ENCODE measurements at places on chromosomes 3 and 15. TPM values are rescaled to one million over a fixed set of nuclear protein-coding genes. Genes with fewer than 3 reads are reported as not detected.

DNA sequence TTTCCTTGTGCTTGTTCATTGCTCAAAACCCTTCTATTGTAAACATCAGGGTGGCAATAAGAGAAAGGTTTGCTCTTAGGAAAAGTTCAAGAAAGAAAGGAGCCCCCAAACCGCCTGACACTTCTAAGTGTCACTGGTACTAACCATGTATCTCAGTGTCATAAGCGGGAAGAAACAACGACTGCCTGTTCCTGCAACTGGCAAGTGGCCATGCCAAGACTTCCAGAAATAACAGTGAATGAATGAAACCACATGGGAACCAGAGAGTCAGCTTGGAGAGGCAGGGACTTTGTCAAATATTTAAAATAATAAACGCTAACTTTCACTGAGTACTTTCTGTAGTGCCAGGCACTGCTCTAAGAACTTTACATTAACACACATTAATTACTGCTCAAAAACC is 1.1 kb downstream of the PLSCR2 start:
- no peak for DNase-seq

DNA sequence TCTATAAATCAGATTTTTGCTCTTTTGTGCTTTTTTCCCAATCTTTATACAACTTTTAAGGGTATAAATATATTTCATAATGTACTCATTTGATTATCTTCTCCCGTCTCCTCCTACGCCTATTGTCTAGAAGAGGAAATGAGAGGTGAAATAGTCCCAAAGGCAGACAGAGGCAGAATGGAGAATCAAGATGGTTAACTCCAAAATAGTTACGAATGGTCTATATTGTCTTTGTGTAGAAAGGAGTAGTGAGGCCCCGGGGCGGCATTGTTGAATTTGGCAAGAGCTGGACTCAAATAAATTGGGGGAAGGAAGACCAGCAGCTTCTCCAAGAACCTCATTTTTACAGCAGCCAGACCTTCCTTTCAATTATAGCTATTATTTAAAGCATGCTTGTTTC is 23.9 kb downstream of the ITPR1 start:
- no peak for DNase-seq

The POLG gene
- 61.2 TPM for total RNA-seq

DNA sequence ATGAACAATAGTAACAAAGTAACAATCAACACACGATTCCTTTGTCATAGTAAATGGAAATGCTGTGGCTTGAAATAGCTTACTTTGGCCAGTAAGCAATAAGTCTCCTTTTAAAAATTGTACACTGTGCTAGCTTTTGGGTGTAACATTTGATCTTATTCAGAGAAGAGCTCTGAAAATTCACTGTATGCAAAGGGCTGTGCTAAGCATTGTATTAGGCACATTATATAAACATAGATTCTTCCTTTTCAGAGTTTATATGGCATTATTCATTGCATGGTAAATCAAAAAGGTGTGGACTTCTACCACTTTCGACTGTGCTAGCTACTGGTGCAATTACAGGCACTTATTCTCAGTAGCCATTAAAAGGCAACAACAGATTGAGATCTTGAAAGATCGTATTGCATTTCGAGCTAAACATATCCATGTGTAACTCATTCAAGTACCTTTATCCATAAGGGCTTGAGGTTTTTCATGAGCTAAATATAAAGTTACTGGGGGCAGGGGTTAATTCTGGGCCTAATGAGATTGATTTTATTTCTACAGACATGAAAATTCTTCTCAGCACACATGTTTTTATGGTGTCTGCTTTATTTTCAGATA is 246.8 kb downstream of the NR1D2 start:
- no peak for DNase-seq

- no peak for DNase-seq
Observed at GRCh38 chr3:172577987-172578570, 54.8 kb upstream of the TNFSF10 start.

The MNS1 gene
- 2.2 TPM for total RNA-seq

DNA sequence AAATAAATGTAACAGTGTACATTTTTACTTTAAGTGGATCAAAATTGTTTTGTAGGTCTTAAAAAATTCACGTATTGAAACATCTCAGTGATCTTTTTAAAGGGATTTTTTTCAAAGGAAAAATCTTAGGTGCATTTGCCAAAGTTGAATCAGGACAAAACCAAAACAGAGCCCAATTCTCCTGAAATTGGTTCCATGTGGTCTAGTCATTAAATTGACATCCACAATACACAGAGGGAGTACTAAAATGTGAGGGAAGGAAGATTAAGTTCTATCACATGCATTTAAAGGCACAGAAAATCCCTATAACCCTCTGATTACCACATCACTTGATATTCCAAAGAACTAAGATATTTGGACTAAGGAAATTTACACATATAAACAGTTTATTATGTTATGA is 39.3 kb upstream of the HDC start:
- DNase-seq: no peak

The GCNT3 gene
- total RNA-seq: 0.72 TPM

DNA sequence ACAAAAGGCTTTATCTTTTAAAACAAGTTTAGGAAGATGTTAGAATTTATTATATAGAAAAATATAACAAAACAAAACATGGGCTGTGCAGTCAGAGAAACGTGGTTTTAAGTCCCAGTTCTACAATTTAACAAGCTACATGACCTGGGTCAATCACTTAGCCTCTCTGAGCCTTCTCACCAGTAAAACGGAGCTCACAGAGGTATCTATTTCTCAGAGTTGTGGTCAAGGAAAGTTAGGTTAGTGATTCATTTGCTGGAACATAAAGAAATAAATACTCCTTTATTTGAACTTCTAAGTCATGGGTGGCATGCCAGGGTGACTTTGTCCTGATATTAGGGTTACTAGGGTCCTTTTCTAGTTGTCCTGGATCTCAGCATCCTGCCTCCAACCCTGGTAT is 10.8 kb upstream of the CCDC174 start:
- DNase-seq: no peak

The APBA2 gene
- 8.8 TPM for total RNA-seq

DNA sequence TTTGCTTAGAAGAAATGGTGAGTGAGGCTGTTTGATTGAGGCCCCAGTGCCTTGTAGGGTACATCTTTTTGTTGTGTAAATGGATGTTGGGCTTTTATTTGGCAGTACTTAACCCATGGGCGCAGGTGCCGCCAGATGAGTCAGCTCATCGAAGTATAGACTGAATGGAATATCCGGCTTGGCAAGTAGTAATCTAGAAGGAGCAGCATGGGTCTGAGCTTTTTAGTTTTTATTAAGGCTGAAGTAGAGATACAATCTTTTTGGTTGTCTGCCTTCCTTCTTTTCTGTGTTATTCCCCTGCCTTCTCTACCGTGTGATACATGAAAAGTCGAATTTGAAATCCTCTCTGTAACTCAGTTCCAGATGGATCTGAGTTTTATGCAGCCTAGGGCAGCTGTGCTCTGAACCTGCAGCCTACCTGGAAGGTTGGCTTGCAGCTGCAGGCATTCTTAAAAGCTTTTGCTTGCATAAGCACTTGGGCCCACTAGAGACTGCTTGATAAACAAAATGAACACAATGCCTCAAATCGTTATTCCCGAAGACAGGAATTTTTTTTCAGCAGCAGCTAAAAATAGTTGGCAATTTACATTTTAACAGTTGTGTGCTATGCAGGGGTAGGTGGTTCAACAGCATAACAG is 177.5 kb upstream of the CGNL1 start:
- no peak for DNase-seq

The ROPN1 gene
- total RNA-seq: not detected
